ENCODE measurements at places on chromosomes 3 and 15.

GRCh38 chr3:33439546-33440327 is 468 bp downstream of the UBP1 start:
- DNase-seq: peak; percentile 46

GRCh38 chr15:93707751-93708150 is 523.6 kb upstream of the MCTP2 start:
- no peak for DNase-seq

DNA sequence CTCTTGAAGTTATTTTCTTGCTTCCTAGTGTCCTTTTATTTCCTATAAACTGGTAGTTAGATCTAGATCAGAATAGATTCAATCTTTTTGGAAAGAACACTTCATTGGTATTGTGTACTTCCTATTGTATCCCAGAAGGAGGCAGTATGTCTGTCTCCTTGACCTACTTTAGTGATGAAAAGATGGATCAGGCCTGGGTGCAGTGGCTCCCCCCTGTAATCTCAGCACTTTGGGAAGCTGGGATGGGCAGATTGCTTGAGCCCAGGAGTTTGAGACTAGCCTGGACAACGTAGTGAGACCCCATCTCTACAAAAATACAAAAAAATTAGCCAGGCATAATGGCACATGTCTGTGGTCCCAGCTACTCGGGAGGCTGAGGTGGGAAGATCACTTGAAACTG is 12.0 kb downstream of the BSN start:
- no peak for DNase-seq

- DNase-seq: no peak
Observed at GRCh38 chr15:49075881-49076280, 29.6 kb upstream of the SECISBP2L start.

GRCh38 chr3:181711325-181712135 is at the start of gene SOX2:
Gene SOX2, plus strand, starts transcription at chr3:181711925. Its CDS starts 436 bp downstream, at chr3:181712361.
- no peak for DNase-seq

GRCh38 chr3:46954178-46954577 is 22.4 kb downstream of the CCDC12 start:
- no peak for DNase-seq

DNA sequence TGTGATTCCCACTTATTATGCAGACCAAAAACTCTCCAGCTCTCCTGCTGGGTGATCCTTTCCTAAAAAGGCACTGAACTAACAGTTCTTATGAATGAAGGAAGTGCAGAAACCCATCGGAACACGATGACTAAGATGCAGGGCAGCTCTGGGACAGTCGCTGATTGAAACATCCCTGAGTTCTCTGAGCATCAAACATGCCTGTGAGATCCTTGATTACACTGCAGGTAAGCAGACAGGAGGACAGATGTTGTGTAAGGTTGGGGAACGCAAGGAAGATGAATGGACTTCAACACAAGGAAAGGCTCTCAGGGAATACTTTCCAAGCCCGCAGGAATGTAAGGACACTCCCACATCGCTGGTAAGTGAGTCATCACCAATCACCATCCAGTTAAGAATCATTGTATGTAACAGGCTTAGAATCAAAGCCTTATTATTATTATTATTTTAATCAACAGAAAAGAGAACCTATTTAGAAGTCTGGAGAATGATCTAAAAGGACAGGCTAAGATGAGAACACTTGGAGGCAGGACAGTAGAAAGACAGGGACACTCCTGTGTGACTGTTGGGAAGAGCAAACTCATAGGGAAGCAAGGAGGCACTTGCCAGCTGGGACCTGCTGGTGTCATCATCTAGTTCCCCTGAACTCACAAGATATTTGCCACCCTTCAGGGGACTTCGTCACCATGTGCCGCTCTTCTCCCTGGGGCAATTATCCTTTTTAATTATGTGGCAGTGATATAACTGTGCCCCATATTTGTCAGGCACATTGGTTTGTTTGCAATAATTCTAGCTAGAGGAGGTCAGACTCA is 26.0 kb downstream of the TMEM158 start:
- DNase-seq: peak; percentile 94

DNA sequence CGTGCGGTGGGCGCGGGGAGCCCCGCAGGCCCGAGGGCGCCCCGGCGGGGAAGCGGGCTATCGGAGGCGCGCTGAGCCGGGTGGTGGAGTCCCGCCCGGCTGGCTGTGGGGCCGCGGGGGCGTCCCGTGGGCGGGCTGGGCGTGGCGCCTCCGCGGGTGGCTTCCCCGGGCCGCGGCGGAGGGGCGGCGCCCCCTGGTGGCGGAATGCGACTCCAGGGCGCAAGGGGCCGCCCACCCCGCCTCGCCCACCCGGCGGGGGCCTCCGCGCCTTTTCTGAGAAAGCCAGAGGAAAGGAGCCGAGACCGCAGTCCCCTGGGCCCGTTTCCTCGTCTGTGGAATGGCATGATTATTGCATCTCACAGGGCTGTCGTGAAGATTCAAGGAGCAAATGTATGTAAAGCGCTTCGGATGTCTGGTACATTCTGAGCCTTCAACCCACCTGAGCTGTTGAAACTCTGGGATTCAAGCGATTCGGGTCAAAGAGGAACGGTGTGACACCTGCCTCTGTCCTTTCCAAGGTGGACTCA is 31.9 kb upstream of the RAB6B start:
- DNase-seq: peak; percentile 68
